ENCODE measurements at places on chromosomes 2 and 18.

DNA sequence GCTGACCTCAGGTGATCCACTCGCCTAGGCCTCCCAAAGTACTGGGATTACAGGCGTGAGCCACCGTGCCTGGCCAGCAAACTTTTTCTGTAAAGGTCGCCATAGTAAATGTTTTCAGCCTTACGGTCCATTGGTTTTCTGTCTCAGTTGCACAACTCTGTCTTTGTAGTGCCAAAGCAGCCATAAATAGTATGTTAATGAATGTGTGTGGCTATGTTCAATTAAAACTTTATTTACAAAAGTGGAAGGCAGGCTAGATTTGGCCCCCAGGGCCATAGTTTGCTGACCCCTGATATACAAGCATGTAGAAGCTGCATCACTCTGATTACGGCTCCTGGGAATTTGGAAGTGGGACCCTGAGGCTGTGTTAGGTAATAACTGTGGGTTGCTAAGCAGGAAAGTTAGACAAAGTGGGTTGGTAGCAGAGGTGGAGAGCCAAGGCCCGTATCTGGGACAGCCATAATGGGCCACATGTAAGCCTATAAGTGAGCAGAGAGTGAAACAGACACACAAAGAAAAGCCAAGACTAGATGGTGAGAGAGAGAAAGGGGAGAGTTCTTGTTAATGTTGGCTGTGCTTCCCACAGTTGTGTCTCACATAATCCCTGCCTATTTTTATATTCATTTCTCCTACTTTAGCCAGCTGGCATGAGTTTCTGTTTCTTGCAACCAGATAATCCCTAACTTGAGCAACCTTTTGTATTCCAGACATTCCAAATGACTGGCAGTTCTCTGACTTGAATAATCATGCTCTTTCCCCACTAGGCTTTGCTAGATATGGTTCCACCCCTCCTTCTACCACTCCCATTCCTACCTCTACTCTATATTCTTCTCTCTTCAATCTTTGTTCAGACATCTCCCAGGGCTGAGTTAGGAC is 223.3 kb upstream of the STON1 start:
- DNase-seq = no peak

GRCh38 chr18:49862656-49863385 is 49.5 kb upstream of the ACAA2 start:
- no peak for DNase-seq

- no peak for DNase-seq
Measured at GRCh38 chr18:63514326-63514725, 27.8 kb upstream of the SERPINB12 start.

GRCh38 chr2:85134255-85134895 is 1.2 kb downstream of the TCF7L1 start:
- DNase-seq = no peak

DNA sequence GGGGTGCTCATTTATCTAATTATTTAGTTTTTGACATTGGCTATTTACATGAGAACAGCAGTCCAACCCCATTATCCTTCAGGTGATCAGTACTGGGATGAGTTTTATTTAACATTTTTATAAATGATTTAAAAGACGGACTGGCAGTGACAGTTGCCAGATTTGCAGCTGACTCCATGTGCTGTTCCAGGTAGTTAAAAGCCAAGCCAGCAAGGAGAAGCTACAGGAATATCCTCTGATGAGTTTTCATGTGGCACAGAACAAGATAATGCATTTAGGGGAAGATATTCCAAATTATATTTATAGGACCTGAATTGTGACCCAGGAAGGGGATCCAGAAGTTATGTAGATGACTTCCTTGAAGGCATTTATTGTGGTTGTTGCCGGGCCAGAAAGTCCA is 210.0 kb downstream of the MCFD2 start:
- no peak for DNase-seq

DNA sequence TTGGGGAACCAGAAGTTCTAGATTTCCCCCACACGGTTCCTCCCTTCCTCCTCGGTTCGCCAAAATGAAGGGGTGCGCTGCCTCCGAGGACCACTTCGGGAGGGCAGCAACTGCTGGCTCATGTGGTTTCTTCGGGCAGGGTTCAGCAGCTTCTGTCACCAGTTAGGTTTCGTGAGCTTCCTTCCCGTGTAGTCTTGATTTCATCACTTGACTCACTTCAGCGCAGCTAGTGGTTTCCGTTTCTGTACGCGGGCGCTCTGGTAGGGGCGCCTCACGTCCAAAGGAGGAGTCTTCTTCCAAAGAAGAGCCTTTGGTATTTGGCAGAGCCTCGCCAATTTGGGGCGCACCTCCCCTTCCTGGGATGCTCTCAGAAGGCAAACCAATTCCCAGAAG is 485 bp upstream of the GALNT3 start:
- DNase-seq = peak; percentile 96
